ENCODE measurements at places on chromosomes 6 and 20.

DNA sequence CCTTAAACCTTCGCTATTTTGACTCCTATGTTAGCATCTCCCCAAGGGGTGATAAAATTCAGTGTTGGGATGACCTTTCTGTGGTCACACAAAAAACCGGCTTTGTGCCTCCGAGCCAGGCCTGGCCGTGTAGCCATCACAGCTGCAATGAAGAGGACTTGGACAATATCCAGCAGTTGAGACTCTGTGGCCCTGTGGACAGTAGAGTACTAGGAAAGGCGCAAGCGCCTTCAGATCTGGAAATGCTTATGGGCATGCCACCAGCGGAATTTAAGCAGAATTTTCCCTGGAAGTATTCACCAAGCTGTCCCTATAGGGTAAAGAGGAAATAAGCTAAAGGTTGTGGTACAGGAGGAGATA is 63.3 kb upstream of the SLC2A12 start:
- no peak for ATAC-seq

GRCh38 chr6:142485256-142485655 is 183.4 kb downstream of the ADGRG6 start:
- ATAC-seq, result no peak

- peak; percentile 18 for ATAC-seq
These were observed 280.3 kb downstream of the CDC5L start for GRCh38 chr6:44667668-44668390.

- no peak for ATAC-seq
These were observed 837 bp upstream of the MAD2L1BP start for GRCh38 chr6:43634702-43635303.

GRCh38 chr20:22460803-22461202 is 123.6 kb downstream of the FOXA2 start:
- ATAC-seq, result no peak

DNA sequence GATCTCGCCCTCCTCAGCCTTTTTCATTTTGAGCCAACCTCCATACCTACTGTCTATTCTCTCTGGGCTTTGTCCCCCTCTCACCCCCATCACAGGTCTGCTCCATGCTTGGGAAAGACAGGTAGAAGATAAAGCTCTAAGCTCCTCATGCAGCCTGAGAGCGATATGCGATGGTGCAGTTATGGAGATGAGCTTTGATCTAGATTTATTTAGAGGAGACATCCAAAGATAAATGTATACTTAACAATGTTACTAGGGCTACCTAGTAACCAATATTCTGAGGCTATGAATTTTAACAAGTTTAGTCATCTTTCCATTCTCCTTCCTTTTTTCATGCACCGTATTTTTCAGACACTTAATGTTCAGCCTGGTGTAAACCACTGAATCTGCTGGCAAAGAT is 95.3 kb downstream of the TRDN start:
- no peak for ATAC-seq

- ATAC-seq, result peak; percentile 93
These were observed 17.6 kb upstream of the TM9SF4 start for GRCh38 chr20:32091888-32092346.

DNA sequence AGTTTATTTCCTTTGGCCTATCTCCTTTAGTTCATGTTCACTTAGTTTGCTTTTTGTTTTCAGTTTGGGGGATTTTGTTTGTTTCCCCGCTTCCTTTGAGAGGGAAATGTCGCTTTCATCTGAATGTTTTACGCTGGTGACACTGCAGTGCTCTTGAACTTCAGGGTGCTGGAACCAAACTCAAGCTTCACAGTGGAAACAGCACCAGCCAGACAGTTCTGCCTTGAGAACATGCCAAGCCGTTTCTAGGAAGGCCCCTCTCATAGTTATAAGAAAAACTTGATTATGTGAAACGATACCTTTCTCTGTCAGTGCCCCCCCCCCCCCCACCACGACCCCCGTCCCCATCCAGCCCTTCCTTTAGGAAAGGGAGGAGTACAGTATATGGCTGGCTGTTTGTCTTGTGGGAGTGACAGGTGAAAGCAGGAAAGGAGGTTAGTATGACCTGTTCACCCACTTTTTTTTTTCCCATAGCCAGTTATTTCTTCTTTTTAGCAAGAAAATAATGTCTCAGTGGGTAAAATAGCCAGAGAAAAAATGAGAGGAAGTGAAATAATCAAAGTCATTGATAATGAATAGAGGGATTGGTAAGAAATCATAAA is 130.1 kb downstream of the LRRC1 start:
- no peak for ATAC-seq

DNA sequence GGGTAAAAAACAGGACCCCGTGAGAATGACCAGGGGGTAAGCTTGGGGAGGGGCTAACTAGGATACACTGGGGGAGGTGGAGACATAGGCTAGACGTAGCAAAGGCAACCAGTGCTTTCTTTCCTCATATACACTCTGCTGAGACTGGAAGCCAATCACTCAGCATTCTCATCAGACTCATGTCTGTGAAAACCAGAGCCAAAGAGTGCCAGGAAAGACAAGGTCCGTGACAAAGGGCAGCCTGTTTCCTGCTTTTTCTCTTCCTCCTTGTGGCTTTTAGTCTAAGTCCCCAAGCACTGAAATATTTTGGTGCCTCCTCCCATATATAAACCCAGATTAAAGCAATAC is 97.9 kb upstream of the NEDD9 start:
- ATAC-seq, result no peak

DNA sequence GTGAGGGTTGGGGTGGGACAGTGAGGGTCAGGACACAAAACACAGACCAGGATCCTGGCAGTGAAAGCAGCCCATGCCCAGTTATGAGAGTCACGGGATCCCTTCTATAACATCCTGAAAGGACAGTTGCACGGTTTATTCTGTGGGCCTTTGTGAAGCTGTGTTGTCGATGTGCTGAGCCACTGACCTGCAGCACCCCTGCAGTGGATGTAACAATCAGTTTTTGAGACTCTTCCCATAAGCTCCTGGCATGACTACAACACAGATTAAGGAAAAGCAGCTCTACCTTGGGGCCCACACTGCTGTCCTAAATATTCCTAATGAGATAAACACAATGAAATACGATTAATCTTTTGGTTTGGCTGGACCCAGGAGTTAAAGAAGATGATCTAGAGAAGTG is 3.7 kb downstream of the PYGB start:
- ATAC-seq, result no peak

DNA sequence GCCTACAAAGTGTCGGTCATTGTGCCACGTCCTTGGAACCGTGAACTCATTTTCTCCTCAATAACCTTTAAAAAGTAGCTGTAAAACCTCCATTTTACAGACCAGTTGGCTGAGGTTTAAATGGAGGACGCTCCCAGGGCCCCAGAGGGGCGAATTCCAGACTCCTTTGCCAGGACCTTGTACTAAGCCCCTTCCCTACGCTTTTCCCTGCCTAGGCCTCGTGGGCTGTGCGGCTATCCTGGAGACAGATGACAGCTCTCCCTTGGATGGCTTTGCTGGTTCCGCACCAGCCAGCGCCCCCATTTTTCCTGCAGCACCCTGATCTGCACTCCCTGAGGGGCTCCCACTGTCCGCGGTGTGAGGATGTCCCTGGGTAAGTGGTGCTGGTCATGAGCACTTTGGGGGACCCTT is 12.1 kb upstream of the SNHG17 start:
- peak; percentile 50 for ATAC-seq

DNA sequence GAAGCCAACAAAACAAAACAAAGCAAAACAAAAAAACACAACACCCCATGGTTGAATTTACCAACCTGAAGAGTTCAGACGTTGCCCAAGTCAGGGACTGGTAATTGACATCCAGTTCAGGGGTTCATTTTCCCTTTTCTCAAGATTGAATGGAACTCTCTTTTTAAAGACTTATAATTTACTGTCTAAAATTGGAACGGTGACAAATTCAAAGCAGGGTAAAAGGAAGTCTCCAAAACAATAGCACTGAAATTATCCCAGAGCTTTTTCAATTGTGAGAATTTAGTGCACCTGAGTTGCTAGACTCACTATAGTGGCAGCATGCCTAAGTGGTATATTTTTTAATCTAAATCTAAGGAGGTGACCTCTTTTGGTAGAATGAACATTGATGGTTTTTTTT is 90.9 kb upstream of the PREP start:
- ATAC-seq, result no peak

- no peak for ATAC-seq
These were observed 54.2 kb downstream of the OPN5 start for GRCh38 chr6:47836046-47836445.

DNA sequence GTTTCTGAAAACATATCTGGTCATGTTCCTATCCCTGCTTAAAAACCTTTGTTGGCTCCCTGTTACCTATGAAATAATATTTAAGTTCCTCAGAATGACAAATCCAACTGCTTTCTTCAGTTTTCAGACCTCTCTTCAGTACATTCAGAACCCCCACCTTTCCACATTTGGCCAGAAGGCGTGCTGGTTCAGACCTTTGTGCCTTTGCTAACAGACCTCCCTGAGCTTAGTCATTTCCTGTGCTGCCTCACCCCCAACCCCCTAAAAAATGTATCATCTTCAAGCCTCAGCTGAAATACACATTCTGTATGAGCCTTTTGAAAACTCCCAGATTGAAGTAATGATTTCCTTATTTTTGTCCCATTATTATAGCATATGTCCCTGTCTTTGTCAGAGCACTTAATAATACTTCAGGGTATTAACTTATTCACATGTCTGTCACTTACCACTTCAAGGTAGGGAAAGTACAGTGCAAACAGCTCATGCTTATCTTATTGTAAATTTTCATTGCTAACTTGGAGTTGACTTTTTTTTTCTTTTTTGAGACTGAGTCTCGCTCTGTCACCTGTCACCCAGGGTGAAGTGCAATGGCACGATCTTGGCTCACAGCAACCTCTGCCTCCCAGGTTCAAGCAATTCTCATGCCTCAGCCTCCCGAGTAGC is 19.7 kb downstream of the FAM217A start:
- ATAC-seq, result peak; percentile 93

DNA sequence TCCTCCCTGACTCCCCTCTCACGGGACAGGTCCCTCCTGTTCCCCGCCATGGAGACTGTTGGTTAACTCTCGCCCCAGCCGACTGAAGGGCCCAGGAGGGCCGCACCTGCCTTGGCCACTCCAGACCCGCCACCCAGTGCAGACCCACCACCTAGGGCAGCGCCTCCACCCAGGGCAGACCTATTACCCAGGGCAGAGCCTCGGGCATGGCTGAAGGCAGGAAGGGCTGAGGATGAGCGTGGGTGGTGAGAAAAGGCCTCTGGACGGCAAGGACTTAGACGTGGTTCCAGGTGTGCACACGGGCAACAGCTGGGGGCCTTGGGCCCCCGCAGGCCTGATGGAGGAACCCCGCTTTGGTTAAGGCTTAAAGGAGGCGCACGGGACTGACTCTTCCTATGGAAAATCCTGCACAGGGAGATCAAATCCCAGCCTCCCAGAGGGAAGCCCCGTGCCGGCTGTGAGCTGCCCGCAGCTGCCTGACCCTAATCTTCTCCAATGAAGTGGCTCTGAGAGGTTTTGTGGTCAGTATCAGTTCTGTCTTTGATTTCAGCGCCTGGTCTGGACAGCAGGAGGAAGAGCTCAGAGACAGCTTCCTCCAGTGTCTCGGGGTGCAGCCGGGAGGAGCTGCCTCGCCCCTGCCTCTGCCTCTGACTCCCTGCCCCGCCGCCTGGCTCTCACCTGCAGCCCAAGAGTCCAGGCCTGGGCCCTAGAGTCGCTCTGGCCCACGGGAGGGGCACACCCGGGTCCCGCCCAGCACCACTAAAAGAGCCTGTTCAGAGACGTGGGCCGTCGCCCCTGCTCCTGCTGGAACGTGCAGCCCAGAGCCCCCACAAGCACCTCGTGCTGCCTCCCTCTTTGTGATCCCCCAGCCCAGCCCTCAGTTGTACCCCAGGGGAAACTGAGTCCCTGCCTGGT is 12.1 kb upstream of the CHRNA4 start:
- no peak for ATAC-seq

DNA sequence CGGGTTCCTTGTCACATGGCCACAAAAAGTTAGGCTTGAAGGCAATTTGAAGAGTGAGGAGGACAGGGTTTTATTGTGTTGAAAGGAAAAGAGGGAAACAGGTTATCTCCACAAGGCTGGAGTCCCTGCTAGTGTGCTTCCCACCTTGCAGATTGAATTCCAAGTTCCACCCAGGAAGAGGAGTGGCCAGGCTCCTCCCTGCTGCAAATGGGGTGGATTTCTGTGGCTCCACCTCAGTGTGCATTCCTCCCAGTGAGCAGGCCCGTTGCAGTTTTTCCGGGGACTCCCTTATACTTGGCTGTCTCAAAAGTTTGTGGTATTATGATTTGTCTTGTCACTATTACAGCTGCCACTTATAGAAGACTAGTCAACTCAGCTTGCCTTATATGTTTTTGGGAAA is 281.8 kb upstream of the PLCB4 start:
- ATAC-seq, result no peak

- no peak for ATAC-seq
These were observed 6.0 kb downstream of the CD83 start for GRCh38 chr6:14123386-14124111.

DNA sequence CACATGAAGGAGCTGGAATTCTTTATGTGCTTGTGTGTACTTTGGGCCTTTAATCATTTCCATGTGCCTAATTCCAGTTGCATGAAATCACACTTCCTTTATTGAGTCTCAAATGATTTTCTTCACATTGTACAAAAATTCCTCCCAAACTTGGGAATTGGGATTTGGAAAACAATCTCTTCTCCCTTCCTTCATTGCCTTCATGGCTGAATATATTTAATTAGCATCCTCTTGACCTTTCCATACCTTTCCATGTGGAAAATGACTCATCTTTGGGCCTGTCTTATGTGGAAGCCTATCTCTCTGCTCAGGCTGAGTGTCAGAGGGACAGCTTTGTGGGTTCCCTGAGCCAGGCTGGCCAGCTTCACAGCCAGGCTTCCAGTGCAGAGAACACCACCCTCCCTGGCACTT is 33.0 kb upstream of the CDH4 start:
- ATAC-seq, result no peak

DNA sequence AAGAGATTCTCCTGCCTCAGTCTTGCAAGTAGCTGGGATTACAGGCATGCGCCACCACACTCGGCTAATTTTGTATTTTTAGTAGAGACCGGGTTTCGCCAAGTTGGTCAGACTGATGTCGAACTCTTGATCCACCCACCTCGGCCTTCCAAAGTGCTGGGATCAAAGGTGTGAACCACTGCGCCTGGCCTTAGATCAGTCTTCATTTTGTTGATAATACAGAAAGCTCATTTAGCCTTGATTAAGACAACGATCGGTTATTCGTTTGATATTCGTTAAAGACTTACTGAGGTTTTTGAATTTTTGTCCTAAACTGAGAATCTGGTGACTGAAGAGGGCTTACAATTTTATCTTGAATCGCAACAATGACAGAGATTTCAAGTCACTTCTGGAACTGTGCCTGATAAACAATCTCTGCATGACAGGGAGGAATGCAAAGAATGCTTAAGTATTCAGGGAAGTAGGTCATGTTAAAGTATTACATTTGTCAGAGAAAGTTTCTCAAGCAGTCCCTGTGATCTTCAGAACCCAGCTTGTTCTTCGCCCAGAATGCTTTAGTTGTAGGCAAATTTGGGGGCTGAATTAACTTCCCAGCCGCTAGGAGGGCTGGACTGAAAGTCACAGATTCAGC is 14.8 kb downstream of the AKAP12 start:
- peak; percentile 62 for ATAC-seq

GRCh38 chr6:158808442-158808833 is 10.7 kb downstream of the EZR start:
- ATAC-seq, result no peak

- ATAC-seq, result peak; percentile 4
These were observed 1.0 kb upstream of the DUSP22 start for GRCh38 chr6:291204-291696.

GRCh38 chr20:20255099-20255498 is 112.8 kb upstream of the INSM1 start:
- ATAC-seq, result no peak
